ENCODE measurements at places on chromosomes 6 and 20.

- no peak for DNase-seq
Observed at GRCh38 chr6:101088594-101088993, 207.5 kb upstream of the ASCC3 start.

DNA sequence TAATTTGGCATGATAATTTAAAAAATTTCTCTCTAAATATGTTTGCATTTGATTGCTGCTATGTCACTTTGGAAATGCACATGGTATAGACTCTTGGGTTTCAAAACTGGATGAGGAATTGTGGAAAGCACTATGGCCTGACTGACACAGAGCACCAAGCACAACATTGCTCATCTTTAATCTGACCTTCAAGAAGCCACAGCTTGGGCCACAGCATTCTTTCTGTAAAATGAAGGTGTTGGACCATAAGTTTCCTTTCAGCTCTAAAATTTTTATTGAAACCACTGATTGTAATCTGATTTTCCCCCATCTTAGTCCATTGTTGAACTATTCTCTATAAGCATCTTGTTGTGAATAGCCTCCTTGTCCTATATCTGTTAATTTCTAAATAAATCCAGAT is 41.0 kb downstream of the QKI start:
- no peak for DNase-seq

- no peak for DNase-seq
Observed at GRCh38 chr6:88238065-88238464, 71.9 kb upstream of the CNR1 start.

GRCh38 chr6:151141685-151142084 is 98.1 kb upstream of the AKAP12 start:
- no peak for DNase-seq

GRCh38 chr6:4318321-4318720 is 182.9 kb upstream of the ECI2 start:
- DNase-seq: no peak

Measured in activated naive CD4-positive, alpha-beta T cell (primary cell).